ENCODE measurements at places on chromosomes 13 and 19. TPM values are rescaled to one million over a fixed set of nuclear protein-coding genes. Genes with fewer than 3 reads are reported as not detected.

The SUGT1 gene
- total RNA-seq: 49.0 TPM

The PLVAP gene
- total RNA-seq: not detected

The NLRP11 gene
- total RNA-seq: 0.07 TPM

The RFPL4A gene
- 0.53 TPM for total RNA-seq

The ZNF850 gene
- 1.0 TPM for total RNA-seq
